ENCODE measurements at places on chromosomes 5 and 9.

DNA sequence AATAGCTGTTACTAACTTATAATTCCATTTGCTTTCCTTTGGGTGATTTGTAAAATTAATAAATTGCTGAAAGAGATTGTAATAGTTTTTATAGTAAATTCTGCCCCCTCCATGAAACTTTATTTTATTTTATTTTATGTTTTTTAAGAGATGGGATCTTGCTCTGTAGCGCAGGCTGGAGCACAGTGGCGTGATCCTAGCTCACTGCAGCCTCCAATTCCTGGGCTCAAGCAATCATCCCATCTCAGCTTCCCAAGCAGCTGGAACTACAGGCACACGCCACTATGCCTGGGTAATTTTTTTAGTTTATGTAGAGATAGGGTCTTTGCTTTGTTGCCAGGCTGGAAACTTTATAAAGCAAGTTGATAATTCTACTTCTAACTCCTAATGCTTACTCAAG lies 395 bp downstream of the IL33 start:
- no peak for DNase-seq

DNA sequence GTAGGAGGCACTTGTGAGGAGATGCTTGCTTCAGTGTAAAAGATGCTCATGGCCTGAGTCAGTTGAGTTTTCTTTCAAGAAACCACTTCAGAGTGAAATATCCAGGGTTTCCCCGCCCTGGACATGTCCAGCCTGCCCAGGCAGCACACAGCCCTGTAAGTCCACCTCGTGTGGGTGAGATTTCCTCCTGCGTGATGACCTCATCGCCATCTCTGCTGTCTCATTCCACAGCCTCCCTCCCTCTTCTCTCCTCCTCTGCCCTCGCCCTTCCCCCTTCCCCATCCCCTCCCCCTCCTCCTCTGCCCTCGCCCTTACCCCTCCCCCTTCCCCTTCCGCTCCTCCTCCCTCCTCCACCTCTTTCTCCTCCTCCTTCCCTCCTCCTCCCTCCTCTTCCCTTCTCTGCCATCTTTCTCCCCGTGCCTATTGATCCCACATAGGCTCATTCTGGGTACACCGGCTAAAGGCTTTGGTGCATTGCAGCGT lies 34.0 kb upstream of the NCS1 start:
- DNase-seq, result no peak

DNA sequence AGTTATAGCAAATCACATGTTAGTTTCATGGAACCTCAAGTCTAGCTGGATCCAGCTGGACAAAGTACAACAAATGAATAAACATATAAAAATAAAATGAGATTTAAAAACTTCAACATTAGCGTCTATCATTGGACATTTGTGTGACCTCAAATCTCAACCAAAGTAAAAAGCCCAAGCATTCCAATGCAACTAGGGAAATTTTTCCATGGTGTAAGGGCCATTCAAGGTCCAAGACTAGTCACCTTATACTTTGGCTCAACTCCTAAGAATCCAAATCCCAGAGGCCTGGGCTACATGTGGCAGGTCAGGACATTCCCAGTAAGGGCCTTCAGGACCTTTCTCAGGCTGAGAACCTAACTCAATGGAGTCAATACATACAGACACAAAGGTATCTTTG lies 137.4 kb upstream of the DMAC1 start:
- no peak for DNase-seq

DNA sequence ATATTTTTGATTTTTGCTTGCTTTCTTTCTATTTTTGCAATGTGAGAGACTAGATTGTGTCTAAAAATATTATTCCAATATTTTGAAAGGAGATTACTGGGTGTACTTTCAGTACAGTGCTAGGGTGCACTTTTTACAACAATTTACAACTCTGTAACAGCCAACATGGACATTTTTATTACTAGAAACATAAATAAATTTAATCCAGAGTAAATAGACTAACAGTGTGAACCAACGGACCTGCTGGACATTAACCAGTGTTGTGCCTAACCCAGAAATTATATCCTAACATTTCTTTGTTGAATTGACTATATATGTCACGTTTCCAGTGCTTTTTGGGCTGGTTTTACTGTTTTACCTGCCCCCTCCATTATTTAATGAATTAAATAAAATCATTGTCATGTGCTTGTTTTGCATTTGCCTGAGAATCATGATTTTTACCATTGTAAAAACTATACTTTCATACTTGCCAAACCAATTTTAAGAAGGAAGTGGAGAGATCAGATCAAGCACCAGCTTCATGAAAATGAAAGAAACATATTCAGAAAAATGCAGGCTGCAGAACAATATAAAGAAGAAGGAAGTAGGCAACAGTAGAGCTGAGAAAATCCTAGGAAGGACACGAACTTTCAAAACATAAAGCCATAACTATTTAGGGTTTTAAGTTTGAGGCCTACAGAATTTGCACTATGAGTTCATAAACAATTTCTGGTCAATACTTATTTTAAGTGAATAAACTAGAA lies 400.8 kb upstream of the PIK3R1 start:
- no peak for DNase-seq
